ENCODE measurements at places on chromosomes 12 and 14. TPM values are rescaled to one million over a fixed set of nuclear protein-coding genes. Genes with fewer than 3 reads are reported as not detected.

- H3K4me3 ChIP-seq = no peak overlapping the region
- H3K36me3 ChIP-seq = no peaks in the 10 kb centered on the region
- no peaks in the 10 kb centered on the region for H3K27me3 ChIP-seq
Observed at GRCh38 chr14:22448905-22449599, 140.0 kb downstream of the DAD1 start.

Gene RD3L
- total RNA-seq = not detected

GRCh38 chr14:33879684-33880286 is 71.1 kb downstream of the EGLN3 start:
- H3K27me3 ChIP-seq = no peaks in the 10 kb centered on the region
- DNase-seq = no peak
- no peak overlapping the region for H3K27ac ChIP-seq
- H3K36me3 ChIP-seq = no peaks in the 10 kb centered on the region
- H3K4me1 ChIP-seq = no peaks in the 10 kb centered on the region

DNA sequence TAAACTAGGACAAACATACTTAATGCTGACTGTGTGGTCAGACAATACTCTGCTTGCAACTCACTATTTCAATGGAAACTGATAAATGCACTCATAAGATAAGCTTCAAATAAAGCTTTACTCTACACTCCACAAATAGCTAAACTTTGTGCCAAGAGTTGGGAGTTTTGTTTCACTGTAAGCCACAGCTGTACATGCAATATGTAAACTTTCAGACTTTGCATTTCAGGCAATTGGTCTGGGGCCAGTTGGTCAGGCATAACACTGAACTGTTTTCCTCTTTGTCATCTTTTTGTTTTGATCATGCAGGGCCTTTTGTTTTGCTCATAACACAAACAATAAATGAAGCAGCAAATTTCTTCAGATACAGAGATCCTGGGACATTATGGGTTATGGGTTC is 426.2 kb downstream of the IPO8 start:
- H3K27me3 ChIP-seq = no peaks in the 10 kb centered on the region
- no peak overlapping the region for H3K4me3 ChIP-seq
- no peaks in the 10 kb centered on the region for H3K4me1 ChIP-seq
- H3K27ac ChIP-seq = no peak overlapping the region
- H3K36me3 ChIP-seq = no peaks in the 10 kb centered on the region

- no peak overlapping the region for H3K27ac ChIP-seq
- no peaks in the 10 kb centered on the region for H3K27me3 ChIP-seq
- no peak overlapping the region for H3K4me3 ChIP-seq
- no peaks in the 10 kb centered on the region for H3K4me1 ChIP-seq
- H3K36me3 ChIP-seq = no peaks in the 10 kb centered on the region
Observed at GRCh38 chr12:107415071-107415470, 270.5 kb upstream of the PWP1 start.

GRCh38 chr14:33682760-33683159 is 268.1 kb downstream of the EGLN3 start:
- DNase-seq = no peak
- no peaks in the 10 kb centered on the region for H3K27me3 ChIP-seq
- no peaks in the 10 kb centered on the region for H3K36me3 ChIP-seq
- no peak overlapping the region for H3K4me3 ChIP-seq
- no peak overlapping the region for H3K27ac ChIP-seq

GRCh38 chr12:15590180-15590826 is 198.9 kb downstream of the EPS8 start:
- H3K4me3 ChIP-seq = no peak overlapping the region
- H3K4me1 ChIP-seq = peaks cover 9% of the 10 kb centered on the region

DNA sequence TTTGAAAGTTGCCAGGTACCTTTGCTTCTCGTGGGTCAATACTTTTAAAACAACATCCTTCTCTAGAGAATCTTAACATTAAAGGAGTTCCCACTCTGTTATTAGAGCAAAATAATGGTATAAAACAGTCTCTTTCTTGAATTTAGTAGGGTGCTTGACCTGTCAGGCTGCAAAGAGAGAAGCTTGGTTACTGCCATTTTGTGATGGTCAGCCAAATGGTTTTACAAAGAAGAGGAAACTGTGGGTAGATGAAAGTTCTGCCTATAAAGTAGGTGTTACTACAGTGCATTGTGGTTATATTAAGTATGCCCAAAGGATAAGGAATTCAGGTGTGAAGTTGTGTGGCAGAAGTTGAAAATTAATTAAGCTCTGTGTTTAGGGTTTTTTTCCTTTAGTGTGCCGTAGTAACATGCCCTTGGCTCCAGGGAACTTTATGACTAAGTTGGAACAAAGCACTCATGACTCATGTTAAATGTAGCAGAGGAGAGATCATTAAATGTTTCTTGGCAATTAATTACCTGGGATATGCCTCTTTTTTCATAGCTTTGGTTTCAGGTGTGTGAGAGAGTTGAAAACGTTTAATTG is 354.0 kb upstream of the KITLG start:
- no peak for DNase-seq
- no peaks in the 10 kb centered on the region for H3K36me3 ChIP-seq
- H3K4me3 ChIP-seq = no peak overlapping the region
- H3K27me3 ChIP-seq = no peaks in the 10 kb centered on the region
- no peak overlapping the region for H3K27ac ChIP-seq

- DNase-seq = no peak
- H3K4me3 ChIP-seq = no peak overlapping the region
- no peaks in the 10 kb centered on the region for H3K36me3 ChIP-seq
- no peaks in the 10 kb centered on the region for H3K27me3 ChIP-seq
Observed at GRCh38 chr12:132366341-132366861, 37.0 kb upstream of the GALNT9 start.

DNA sequence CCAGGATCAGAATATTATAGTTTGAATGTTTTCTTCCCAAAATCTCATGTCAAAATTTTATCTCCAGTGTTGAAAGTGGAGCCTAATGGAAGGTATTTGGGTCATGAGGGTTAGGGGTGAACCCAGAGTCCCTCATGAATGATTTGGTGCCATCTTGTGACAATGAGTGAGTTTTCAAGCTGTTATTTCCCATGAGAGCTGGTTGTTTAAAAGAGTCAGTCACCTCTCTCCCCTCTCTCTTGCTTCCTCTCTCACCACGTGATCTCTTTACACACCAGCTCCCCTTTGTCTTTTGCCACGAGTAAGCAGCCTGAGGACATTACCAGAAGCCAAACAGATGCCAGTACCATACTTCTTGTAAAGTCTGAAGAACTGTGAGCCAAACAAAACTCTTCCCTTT is 561.6 kb downstream of the RERGL start:
- H3K4me1 ChIP-seq = no peaks in the 10 kb centered on the region
- no peak overlapping the region for H3K27ac ChIP-seq
- no peaks in the 10 kb centered on the region for H3K36me3 ChIP-seq

GRCh38 chr14:69363055-69363454 is 35.0 kb downstream of the ERH start:
- no peak overlapping the region for H3K27ac ChIP-seq
- H3K27me3 ChIP-seq = no peaks in the 10 kb centered on the region
- no peaks in the 10 kb centered on the region for H3K36me3 ChIP-seq

DNA sequence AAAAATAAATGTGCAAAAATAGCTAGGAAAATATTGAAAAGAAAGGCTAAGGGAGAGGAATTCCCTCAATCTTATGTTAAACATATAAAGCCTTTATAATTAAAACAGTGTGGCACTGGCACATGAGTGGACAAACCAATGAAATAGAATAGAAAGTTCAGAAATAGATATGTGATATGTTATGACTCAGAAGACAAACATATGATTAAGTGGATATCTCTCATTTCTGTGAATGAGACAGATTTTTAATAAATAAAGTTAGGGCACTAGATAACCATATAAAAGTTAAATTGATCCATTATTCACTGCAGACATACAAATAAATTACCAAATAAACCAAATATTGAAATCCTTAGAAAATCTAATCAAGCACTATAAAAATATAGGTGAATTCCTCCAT is 73.0 kb downstream of the ALG10B start:
- H3K27ac ChIP-seq = no peak overlapping the region
- DNase-seq = no peak
- no peaks in the 10 kb centered on the region for H3K4me1 ChIP-seq
- H3K36me3 ChIP-seq = no peaks in the 10 kb centered on the region
- no peaks in the 10 kb centered on the region for H3K27me3 ChIP-seq

Gene NID2
- total RNA-seq = not detected

GRCh38 chr14:89911010-89911919 is 43.3 kb downstream of the EFCAB11 start:
- no peaks in the 10 kb centered on the region for H3K36me3 ChIP-seq
- peaks cover 4% of the 10 kb centered on the region for H3K4me1 ChIP-seq
- H3K4me3 ChIP-seq = no peak overlapping the region

Gene RHOJ
- total RNA-seq = not detected

DNA sequence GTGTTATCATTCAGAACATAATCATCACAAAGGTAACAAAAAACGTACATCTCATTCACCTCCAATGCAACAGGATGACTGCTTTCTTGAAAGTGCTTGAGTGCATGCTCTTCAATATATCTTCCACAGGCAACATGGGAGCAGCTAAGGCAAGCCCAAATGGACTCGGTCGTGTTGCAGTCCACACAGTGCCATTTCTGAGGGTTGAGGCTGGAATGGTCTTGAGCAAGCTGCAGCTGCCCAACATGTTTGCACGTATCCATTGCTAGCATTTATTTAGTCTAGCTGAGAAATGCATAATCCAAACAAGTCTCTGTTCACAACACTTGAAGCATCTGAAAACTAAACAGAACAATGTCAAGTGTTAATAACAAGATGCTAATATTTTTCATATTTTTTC is 17.3 kb downstream of the USP44 start:
- no peak for DNase-seq
- no peak overlapping the region for H3K27ac ChIP-seq
- no peaks in the 10 kb centered on the region for H3K36me3 ChIP-seq
- H3K4me1 ChIP-seq = no peaks in the 10 kb centered on the region

Gene GLT8D2
- total RNA-seq = not detected

- H3K27ac ChIP-seq = no peak overlapping the region
- H3K27me3 ChIP-seq = no peaks in the 10 kb centered on the region
- no peak overlapping the region for H3K4me3 ChIP-seq
- H3K36me3 ChIP-seq = no peaks in the 10 kb centered on the region
- no peaks in the 10 kb centered on the region for H3K4me1 ChIP-seq
Observed at GRCh38 chr12:24911271-24911791, 37.6 kb downstream of the BCAT1 start.

DNA sequence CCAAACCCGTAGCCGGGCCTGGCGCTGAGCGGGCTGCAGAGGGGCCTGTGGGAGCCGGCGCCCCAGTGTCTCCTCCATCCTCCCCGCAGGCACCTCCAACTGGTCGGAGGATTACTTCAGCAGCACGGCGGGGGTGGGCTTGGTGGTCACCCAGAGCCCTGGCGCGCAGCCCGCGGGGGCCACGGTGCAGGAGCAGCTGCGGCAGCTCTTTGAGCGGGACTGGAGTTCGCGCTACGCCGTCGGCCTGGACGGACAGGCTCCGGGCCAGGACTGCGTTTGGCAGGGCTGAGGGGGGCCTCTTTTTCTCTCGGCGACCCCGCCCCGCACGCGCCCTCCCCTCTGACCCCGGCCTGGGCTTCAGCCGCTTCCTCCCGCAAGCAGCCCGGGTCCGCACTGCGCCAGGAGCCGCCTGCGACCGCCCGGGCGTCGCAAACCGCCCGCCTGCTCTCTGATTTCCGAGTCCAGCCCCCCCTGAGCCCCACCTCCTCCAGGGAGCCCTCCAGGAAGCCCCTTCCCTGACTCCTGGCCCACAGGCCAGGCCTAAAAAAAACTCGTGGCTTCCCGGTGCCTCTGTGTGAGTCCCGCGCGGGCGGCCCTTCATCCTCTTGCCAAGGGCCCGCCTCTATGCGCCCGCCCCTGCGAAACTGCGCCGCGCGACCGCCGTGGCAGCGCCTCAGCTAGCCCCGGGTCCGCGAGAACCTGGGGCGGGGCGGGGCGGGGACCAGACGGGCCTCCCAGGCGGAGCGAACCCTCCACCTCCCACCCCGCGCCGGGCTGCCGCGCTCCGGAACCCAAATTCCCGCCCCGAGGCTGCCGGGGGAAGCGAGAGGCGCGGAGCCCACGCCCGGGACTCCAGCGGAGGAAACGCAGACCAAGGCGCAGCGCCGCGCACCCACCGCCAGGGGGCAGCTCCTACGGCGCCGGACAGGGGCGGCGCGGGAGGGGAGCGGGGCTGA is 8.3 kb downstream of the PLD4 start:
- H3K4me3 ChIP-seq = no peak overlapping the region
- no peaks in the 10 kb centered on the region for H3K4me1 ChIP-seq
- H3K27me3 ChIP-seq = no peaks in the 10 kb centered on the region
- H3K36me3 ChIP-seq = no peaks in the 10 kb centered on the region

Gene FAM90A1
- not detected for total RNA-seq

Gene NEDD1
- 27.9 TPM for total RNA-seq

GRCh38 chr14:103695296-103696069 is 19.8 kb downstream of the XRCC3 start:
- peaks cover 35% of the 10 kb centered on the region for H3K36me3 ChIP-seq
- H3K4me3 ChIP-seq = no peak overlapping the region
- H3K27ac ChIP-seq = no peak overlapping the region

Gene ADAMTS20
- not detected for total RNA-seq

DNA sequence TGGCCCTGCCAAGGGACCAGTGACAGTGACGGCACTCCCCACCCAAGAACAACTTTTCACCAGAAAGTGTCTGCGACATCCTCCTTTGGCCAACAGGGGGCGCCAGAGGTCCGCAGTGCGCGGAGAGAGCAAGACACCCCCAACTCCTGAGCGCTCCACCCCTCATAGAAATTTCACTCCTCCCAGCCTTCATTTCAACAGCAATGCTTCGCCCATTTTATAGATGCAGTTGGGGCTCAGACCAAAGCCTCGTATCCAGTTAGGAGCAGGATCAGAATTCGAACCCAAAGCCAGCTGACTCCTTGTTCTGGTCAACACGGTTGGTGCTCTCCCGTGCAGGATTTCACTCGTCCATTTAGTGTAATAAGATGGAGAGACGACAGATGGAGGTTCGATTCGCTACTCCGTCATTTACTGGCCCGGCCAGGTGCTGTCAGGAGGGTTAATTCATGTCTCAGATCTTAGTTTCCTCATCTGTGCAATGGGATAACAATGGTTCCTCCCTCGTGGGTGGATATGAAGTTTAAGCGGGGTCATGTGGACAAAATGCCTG is 2.4 kb upstream of the POP5 start:
- DNase-seq = peak; percentile 74
- no peaks in the 10 kb centered on the region for H3K27me3 ChIP-seq
- H3K36me3 ChIP-seq = peaks cover 8% of the 10 kb centered on the region

DNA sequence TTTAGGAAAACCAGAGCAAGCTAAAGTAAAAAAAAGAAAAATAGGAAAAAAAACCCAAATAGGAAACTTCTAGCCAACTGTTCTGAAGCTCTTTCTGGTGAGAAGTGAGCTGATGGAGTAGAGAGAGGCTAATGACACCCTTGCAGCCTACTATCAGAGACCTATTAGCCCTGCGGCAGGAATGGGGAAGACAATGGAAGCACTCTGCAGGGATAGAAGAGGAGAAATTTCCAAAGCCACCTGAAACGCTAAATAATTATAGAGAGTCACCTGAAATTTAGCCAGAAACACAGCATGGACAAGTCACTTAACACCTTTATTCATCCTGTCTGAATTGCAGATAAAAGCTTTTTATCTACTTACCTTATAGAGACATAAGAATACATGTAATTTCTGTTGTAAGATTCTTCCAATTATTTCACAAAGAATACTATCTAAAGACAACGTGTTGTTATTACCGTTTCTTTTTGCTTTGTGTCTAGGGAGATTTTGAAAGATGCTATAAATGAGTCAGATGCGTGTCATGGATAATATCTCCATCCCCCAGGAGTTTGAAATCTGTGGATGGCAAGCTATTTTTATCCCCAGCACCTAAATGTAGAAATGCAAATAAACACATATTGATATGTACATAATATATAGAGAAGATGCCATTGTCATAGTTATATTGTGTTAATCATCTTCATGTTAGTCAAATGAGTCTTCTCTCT is 138.6 kb downstream of the TPH2 start:
- no peak overlapping the region for H3K27ac ChIP-seq
- no peak for DNase-seq
- H3K27me3 ChIP-seq = no peaks in the 10 kb centered on the region
